ENCODE measurements at places on chromosomes 3 and 15.

DNA sequence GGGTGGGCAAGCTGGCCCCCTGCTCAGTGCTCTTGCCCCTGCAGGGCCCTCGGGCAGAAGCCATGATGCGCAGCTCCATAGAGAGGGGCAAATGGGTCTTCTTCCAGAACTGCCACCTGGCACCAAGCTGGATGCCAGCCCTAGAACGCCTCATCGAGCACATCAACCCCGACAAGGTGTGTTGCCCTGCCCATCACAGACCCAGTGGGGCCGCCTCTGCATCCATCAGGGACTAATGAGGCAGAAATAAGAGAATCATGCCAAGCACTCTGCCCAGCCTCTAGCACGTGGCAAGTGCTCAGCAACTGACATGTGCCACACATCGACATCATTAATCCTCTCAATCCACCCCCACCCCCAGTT is 49.4 kb downstream of the SEMA3G start:
- no peak for DNase-seq

DNA sequence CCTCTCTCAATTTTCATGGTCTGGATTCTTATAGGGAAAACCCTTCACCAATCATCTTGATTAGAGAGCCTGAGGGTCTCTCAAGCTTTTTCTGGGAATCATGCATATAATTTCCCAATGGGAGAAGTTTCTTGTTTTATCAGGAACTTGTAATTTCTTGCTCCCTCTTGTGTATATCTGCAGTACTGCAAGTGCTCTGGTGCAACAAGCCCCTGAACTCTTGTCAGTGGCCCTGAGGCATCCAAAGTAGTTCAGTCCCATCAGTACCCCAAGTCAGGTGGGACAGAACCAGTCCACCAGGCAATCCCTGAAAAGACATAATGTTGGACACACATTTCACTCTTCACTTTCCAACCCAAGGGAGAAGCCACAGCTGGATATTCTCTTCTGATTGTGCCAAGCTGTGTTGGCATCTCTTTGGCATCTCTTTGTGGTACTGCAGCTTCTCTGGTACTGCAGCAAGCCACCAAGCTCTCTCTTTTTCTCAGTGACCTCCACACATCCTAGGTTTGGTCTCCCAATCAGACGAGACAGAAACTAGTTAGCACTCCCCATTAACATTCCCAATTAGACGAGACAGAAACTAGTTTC is 214.5 kb downstream of the ZIC4 start:
- DNase-seq = peak; percentile 5

DNA sequence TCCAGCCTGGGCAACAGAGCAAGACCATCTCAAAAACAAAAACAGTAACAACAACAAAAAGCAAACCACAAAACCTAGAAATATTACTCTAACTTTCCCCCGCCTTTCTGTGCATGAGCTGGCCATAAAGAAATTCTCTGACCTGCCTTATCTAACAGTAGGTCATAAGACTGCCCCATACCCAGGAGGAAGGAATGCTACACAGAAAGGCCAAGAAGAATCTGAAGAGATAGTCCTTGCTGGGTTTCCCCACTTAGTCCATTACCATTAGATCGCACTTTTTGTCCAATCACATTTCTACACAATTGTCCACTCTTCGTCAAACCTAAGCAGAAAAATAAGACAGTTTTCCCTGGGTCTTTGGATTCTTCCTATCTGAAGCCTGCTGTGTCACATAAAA is 23.5 kb downstream of the CIAO2A start:
- DNase-seq = no peak

DNA sequence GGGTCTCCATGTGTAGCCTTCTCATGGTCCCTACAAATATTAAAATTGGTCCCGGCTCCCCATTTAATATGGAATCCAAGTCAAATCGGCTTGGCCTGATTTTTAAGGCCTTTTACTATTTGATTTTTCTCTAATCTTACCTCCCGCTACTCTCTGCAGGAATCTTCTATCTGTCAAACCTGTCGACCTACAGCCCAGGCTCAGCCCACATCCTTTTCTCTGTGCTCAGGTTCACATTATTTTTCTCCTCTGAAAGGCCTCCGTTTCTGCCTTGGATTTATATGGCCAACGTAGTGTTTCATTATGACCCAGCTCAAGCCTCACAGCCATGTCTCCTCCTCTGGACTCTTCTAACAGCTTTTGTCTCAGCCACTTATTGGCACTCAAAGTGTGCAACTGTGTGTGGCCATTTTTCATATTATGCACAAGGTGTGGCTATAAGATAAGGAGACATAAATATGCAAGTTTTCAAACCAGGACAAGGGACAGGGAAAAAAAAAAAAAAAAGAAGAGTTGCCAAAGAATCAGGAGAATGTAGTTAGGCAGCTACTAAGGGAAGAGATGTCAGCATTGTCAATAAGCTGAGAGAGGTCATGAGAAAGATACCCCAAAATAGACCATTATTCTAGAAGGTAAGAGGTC is 2.1 kb upstream of the GLCE start:
- DNase-seq = no peak

GRCh38 chr15:95492388-95493070 is 838.0 kb upstream of the NR2F2 start:
- no peak for DNase-seq

- DNase-seq = no peak
These were observed 100.2 kb upstream of the BOC start for GRCh38 chr3:113111011-113111707.

DNA sequence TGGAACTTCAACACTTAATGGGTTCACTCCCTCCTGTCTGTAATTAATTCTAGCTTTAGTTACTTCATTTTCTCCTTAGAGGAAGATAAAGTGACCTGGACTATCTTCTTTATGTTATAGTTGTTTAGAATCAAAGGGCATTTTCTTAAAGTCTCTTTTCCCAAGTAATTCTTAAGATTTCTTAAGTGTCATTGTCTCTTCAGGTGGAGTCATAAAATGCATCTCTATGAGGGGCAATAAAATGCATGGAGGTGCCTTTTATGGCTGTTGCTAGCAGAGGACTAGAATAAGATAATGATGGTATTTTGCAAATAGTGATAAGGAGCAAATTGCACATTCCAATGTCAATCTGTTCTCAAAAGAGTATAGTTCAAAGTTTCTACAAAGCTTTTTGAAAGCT is 34.5 kb downstream of the CNTN4 start:
- no peak for DNase-seq

GRCh38 chr3:73411993-73412392 is 212.7 kb downstream of the PDZRN3 start:
- no peak for DNase-seq

DNA sequence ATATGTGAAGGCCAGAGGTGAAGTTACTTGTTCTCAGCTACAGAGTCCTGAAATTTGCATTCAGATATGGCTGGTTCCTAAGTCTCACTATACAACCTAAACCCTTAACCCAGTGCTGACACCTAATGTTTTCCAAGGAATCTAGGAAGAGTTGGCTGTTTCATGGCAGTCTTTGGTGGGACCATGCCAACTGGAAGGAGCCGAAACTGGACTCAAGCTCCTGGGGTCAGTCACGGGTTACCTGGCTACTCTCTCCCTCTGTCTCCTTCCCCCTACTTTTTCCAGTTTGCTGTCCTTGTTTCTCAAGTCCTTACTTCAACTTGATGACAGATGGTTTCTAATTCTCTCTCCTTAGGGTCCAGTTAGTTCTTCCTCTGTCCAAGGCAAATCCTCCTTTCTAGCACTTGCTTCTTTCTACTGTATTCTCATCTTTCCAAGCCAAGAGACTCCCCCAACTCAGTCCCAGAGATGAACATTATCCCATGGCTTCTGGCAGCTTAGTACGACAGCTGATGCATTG is 88.6 kb upstream of the COL6A5 start:
- no peak for DNase-seq

DNA sequence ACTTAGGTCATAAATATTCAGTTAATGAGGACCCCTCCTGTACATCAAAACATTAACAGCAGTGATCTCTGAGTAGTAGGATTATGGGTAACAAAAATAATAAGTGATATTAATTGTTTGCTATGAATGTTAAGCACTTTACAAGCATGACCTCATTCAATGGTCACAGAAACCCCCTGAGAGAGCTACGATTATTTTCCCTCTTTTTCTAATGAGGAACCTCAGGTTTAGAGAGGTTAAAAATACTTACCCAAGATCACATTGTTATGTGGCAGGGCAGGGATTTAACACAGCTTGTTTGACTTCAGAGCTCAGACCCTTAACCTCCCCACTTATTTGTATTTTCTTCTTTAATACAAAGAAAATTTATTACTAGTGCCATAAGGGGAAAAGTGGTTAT is 228.2 kb downstream of the TBL1XR1 start:
- no peak for DNase-seq

- no peak for DNase-seq
These were observed 83.3 kb downstream of the NR2E3 start for GRCh38 chr15:71893691-71894090.

GRCh38 chr3:149377408-149378364 is at the start of gene TM4SF1:
Gene TM4SF1 (minus strand): TSS chr3:149377649. CDS start chr3:149377547, 102 bp downstream.
- peak; percentile 92 for DNase-seq

GRCh38 chr3:148950806-148951205 is 40.5 kb upstream of the GYG1 start:
- no peak for DNase-seq

GRCh38 chr3:8872261-8872660 is 91.0 kb downstream of the RAD18 start:
- DNase-seq = no peak

DNA sequence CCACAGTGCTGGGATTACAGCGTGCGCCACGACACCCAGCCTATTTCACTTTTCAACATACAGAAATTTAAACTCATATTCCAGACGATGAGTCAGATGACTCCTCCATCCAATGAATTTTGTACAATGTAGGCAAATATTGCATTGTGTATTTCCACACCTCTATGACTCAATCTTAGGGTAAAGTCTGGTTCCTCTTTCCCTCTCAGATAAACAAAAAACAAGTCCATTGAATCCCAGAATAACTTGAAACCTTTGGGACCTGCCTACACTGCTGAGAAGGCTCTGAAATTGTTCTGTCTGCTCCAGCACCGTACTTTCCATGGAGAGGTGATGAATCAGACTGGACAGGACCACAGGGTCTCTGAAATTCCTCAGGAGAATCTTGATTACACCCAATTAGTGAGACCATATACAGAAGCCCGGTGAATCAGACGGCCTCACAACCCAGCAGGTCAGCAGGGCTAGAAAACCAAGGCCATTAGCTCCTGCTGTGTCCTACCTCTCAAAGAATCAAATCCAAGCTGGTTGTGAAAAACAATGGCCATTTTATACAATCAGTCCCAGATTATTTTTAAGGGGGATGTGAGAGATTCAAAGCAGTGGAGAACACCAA is 112.6 kb downstream of the ERC2 start:
- DNase-seq = no peak

DNA sequence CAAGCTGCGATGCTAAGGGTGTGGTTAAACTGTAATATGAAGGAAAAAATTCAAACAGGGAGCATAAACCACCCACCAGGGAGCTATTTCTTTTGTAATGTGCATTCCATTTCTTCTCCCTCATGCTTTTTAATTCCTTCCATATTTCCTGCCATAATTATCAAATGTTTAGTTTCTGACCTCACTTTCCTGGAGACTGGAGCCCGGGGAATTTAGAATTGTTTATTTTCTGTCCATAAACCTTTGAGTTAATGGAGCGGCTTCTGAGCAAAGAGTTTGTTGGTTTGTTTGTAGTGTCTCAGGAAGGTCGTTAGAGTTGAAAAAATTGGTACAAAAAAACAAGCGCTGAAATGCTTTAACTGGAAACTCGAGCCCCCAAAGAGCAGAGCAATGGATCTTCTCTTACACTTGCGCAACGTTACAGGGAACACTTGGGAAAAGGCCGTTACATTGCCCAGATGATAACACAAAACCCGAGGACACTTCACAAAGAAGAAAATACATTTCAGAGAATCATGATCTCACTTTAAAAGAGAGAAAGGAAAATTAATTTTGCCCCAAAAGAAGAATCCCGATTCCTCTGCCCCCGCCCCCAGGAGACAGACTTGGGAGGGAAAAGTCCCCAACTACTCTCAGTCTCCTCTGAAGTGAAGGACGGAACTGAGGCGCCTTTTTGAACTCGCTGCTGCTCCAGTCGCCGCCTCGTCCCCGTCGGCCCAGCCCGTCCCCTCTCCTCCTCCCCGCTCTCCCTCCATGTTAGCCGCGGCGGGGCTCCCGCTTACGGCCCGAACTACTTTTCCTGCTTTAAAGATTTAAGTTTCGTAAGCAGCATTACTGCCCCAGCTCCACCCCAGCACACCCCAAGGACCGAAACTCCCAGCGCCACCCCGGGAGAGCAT is 842 bp downstream of the FSTL1 start:
- DNase-seq = no peak

DNA sequence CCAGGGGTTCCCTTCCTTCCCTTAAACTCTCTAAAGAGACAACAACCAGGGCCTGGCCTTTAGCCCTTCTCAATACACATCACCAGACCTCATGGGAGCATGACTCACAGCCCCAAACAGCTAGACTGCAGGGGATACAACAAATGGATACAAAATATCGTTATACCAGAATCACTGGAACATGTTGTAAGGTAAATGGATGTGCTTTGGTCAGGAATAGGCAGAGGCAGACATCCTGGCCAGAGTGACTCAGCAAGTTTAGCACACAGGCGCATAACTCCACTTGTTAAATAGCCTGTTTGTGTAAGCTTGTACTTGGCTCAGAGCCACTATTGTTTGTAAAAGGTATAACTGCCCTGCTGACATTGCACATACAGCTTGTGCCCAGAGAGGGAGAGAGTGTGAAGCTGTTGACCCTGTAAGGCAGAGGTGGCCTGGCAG is 18.3 kb downstream of the TMED3 start:
- no peak for DNase-seq

- DNase-seq = no peak
These were observed 66.7 kb upstream of the XCR1 start for GRCh38 chr3:46093966-46094365.

GRCh38 chr15:38724827-38725226 is 160.2 kb upstream of the RASGRP1 start:
- DNase-seq = no peak

DNA sequence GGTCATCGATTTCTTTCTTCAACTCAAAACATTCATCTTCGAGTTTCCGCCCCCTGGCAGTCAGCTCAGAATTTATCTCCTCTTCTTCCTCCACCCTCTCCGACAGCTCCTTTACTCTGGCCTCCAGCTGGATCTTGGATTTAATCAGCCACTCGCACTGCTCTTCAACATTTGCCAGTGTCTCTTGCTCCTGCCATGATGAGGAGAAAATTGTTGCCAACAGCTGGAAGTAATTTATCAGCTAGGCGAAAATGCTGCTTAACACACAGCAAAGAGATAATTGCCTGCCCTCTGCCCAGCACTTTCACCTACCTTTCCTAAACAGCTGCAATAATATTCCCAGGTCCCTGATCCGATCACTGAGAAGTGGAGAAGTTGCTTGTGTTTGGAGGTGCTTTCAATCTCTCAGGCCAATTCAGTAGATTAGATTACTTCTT is 69.3 kb downstream of the MYH15 start:
- no peak for DNase-seq

DNA sequence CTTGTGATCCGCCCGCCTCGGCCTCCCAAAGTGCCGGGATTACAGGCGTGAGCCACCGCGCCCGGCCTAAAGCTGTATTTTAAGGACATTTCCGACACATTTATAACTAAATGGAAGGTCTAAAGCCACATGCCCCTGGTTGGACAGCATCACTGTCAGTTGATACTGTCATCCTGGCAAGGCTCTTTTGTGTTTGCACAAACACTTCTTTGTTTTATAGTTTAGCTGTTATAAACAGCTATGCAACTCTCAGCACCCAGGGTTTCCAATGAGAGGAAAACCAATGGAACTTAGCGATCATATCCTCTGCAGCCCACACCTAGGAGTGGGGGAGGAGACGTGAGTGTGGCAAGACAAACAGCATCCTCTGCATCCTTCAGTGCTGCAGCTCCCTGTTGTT is 19.7 kb downstream of the NIPA1 start:
- no peak for DNase-seq

Data from NCI-H2029 treated with DMSO at 0.1 percent for 48 hours (cell line).